Fibroblast of skin of scalp (primary cell): ENCODE measurements at places on chromosomes 11 and 22.
A peak's percentile ranks its signal among the peaks of the same experiment; 100 is the strongest.

GRCh38 chr11:12806113-12806512 is 131.9 kb downstream of the TEAD1 start:
- no peak for DNase-seq

GRCh38 chr11:127074151-127074761 is 73.7 kb upstream of the KIRREL3 start:
- DNase-seq: peak; percentile 81

DNA sequence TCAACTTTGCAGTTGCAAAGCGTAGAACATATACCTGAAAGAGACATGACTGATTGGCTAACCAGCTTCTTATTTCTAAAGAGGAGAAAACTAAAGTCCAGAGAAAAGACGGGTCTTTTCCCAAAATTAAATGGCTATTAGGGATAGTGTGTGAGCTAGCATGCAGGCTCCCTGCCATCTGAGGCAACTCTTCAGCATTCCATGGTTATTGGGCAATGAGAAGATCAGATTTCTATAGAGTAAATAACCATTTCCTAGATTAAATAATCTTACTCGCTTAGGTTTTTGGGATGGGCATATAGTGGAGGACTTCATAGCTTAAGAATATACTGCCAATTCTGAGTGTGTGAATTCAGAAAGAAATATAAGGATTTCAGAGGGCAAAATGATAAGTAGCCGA is 95.0 kb downstream of the PDHX start:
- DNase-seq: peak; percentile 61

DNA sequence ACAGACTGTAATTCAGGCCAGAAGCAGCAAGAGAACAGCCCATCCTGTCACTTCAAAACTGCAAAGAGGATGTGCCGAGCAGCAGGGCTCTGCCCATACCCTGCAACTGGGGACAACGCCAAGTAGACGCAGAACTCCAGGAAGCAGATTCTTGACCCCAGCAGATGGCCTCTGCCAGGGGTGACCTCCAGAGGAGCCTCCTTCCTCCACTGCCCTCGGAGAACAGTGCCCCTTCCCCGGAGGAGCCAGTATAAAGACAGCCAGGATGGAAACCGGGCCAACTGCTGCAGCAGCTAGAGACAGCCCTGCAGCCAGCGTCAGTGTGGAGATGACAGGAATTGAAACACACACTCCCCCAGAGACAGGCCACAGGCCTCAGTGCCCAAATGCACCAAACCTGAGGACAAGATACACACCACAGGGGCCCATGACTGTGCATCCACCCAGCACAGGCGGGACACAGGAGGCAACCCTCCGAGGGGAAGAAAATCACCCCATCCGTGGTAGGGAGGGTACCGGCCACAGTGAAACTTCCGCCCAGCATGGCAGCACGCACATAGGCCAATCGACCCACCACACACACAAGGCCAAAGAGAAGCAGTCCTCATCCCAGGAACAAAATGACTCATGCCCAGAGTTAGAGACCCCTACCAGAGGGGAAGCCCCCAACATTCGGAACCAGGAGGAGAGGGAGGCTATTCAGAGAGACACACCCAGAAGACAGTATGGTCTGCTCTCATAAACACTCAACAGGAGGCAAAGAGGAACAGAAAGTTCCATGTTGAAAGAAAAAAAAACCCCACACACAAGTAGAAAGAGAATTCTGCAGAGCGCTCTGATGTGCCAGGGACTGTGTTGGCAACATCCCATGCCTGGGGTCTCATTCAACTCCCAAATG is 5.6 kb downstream of the AHNAK start:
- no peak for DNase-seq

- peak; percentile 64 for DNase-seq
Measured at GRCh38 chr22:46122511-46122971, 27.8 kb upstream of the PPARA start.

GRCh38 chr11:47418454-47419259 is 7.6 kb downstream of the PSMC3 start:
- no peak for DNase-seq

GRCh38 chr11:7444091-7444981 is 41.0 kb upstream of the OLFML1 start:
- no peak for DNase-seq

GRCh38 chr22:43167001-43167589 is 15.7 kb downstream of the TSPO start:
- no peak for DNase-seq

GRCh38 chr11:26719289-26719973 is 2.4 kb downstream of the SLC5A12 start:
- DNase-seq: no peak

DNA sequence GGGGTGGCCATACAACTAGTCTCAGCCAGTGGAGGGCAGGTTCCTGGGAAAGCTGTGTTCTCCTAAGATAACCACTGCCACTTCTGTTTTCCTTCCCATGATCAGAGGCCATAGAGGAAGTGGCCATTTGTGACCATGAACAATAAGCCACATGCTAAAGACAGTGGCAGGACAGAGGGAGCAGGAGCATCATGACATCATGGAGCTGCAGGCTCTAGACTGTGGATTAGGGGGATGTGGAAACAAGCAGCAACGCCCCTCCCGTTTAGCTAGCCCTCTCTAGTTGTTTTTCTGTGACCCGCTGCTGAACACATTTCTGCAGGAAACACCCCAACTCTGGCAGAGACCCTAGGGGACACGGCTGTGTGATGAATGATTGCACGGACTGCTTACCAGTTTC is 195.0 kb upstream of the NECTIN1 start:
- DNase-seq: no peak

GRCh38 chr11:126158054-126158791 is 53.2 kb downstream of the RPUSD4 start:
- no peak for DNase-seq
